ENCODE measurements at places on chromosomes 2 and 18.
A peak's percentile ranks its signal among the peaks of the same experiment; 100 is the strongest.

DNA sequence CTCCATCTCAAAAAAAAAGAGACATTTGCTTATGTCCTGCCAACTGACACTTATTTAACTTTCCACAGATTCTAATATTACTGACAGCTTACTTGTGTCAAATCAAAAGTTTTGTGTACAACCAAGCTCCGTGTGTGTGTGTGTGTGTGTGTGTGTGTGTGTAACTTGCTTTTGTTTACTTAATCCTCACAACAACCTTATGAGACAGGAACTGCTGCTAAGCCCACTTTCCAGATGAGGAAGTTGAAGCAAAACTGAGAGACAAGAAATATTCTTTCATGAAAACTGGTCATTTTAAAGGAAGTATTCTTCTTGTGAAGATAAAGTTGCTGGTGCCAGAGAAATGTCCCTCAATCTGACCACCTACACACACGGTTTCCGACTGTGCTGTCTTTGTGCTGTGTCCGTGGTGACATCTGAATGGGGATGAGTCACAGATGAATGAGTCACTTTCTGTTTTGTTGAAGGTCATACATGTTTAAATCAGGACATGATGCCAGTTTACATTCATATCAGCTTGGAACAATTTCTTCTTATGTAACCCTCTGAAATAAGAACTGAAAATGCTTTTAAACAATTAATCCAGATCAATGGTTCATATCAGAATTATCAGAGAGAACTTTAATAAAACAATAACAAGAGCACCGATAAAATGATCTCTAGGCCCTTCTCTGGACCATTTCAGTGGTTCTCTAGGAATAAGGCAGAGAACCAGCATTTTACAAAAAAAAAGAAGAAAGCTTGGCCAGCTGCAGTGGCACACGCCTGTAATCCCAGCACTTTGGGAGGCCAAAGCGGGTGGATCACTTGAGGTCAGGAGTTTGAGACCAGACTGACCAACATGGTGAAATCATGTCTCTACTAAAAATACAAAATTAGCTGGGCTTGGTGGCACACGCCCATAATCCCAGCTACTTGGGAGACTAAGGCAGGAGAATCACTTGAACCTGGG is 95.5 kb downstream of the THNSL2 start:
- ATAC-seq: peak; percentile 98

DNA sequence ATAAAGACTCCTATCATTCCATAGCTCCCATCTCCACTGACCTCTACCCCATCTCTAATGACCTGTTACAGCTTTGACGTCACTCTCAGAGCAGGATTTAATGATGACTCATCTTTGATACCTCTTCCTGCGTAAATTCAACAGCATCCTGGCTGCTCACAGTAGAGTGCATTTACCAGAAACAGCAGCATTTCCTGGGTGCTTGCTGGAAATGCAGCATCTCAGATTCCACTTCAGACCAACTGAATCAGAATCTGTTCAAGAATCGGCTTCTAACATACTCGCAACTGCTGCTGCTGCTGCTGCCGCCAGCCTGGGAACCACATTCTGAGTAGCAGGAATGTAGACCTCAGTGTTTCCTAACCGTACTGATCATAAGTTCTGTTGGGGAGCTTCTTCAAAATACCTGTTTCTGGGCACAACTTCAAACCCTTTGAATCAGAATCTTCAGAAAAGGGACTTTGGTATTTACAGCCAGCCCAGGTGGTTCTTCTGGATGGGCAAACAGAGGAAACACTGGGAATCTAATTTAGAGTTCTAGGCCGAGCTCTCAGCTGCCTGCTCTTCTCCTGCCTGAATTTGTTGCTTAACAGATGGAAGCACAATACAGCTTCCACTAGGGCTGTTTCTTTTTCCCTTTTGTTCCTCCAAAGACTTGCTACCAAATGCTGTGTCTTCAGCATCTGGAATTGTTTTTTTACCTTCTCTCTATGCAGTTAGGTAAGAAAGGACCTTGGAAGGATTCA is 241.4 kb downstream of the NCKAP5 start:
- no peak for ATAC-seq

DNA sequence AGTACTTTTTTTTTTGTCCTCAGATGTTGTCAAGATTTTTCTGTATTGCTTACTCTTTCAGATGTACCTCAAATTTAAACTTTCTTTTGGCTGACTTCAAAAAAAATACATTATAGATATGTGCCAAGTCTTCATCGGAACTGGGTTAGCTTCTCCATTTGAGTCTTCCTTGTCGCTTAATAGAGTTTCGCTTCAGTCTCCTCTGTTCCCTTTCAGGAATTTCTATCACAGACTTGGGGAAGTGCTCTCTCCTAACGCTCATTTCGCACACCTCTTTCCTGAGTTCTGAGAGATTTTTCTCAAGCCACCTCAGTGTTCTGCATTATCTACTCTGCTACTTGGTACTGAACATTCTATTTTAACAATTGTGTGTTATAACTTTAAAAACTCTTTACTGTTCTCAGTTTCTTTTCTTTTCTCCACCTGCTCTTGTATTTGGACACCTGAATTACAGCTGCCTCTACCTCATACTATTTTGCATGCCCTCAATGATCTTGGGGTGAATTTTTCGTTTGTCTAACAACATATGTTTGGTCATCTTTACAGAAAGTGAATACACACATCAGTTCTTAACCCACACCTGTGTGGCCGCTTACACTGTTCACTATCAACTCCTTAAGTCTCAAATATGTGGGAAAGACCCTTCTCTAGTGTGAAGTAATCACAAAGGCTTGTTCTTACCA is 16.5 kb downstream of the PTPN2 start:
- ATAC-seq: no peak

- ATAC-seq: peak; percentile 59
These were observed 50.2 kb downstream of the SPP2 start for GRCh38 chr2:234100686-234101085.

- ATAC-seq: no peak
These were observed 190.1 kb upstream of the SP5 start for GRCh38 chr2:170524828-170525565.

- ATAC-seq: no peak
These were observed 5.9 kb downstream of the SCYGR3 start for GRCh38 chr2:227608561-227609338.

DNA sequence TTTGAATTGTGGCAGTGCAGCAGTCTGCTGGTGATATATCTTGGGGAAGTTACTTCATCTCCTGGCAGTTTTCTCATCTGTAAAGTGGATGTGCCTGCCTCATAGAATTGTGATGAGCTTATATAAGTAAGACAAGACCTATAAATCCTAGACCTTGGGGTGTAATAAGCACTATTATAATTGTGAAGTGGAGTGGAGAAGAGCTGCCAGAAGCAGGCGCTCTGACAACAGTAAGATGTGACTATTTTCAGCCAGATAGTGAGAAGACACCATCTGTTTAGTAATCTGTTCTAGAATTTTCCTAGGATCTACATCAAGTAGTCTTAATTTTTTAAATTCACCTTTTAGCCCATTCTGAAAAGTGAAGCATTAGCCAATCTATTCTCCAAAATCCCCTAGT is 85.6 kb upstream of the TSPYL6 start:
- ATAC-seq: no peak

DNA sequence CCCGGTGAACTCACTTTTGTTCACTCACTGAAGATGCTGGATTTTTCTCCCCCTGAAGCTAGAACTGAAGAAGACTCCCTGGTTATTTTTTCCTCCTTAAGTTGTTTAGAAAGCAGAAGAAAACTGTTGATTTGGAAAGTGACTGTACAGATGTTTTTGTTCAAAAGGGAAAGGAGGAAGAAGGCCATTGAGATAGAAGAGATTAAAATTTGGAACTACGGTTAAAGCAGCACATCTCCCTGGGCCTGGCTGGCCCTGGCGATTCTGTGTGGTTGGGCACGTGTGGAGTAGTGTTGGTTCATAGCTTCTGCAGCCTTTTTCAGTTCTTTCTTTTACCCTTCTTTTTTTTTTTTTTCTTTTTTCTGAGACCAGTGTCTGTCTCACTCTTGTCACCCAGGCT is 109.2 kb downstream of the MAP4K4 start:
- ATAC-seq: no peak

DNA sequence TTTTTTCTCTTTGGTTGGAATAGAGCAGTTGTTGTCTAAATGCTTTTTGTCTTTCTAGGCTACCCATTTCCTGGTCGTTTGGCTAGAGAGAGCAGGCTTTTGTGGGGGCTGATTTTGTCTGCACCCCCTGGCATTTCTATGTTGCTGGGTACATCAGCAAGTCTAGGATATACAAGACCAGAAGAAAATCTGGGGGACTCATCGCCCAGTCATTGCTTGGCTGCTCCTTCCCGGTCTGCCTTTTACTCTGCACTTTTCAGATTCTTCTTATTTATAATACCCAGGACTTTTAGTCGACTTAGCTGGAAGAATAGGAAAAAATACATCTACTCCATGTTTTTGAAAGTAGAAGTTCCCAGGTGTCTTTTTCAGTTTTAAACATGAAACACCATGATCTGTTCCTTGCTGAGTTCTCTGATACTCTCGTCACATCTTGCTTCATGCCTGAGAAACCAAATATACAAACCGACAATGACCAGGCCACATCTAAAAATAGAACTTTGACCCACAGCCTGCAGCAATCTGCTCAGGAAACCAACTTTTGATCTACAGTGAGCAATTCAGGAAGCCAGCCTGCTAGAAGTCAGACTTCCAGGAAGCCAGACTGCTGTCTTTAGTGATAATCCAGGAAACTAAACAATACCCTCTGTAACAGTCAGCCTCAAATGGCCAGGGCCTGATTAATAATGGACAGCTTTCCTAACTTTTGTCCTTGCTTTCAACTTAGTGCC is 163.8 kb upstream of the MEX3C start:
- ATAC-seq: peak; percentile 26

DNA sequence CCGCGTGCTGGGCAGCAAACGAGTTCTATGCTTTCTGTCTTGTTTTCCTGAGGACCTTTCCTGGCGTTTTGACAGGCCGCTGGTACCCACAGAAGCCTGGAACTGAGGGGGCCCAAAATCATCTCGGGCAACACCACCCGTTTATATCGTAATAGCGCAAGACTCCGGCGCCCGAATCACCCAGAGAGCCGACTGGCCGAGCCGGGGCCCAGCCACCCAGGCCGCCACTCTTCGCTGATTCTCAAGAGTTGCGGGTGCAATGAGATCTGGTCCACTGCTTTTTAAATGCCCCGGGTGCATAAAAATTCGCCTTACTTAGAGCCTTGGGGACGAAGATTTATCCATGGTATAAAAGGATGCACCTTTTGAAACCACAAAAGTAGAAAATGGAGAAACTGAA is 6.2 kb upstream of the SPATA3 start:
- ATAC-seq: no peak

GRCh38 chr2:193231634-193232033 is 1036.9 kb upstream of the TMEFF2 start:
- no peak for ATAC-seq

DNA sequence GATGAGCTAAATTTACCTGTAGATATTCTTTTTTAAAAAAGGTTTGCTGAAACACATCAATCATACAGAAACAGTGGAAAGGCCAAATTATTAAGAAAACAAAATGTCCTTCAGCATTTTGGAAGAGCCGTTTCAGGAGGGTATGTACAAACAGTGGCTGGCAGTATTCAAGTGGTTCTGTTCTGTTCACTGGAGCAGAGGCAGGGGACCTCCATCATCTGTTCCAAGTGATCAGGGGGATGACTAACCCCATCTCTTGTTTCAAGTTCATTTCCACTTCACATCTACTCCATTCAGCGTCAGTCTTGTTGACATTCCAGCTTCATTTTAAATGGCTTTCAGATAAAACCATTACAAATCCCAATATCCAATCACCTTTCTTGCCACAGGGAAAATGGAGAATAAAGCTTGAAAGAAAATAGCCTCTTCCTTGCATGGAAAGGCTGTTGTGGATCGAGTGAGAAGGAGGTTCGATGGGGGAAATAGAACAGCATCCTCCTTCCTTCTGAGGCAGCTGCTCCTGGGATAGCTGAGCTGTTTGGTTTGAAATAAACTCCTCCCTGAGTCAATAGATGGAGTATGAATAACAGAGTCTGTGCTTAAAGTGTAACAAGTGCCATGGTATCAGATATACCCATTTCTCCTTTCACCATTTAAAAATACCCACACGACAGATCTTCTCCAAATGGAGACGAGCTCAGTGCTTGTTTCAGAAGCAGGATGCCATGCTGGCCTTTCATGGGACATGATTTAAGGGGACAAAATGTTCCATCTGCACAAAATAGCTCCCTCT is 63.7 kb upstream of the OTOF start:
- no peak for ATAC-seq

- no peak for ATAC-seq
These were observed 78.8 kb downstream of the ZNF804A start for GRCh38 chr2:184677171-184677570.

- ATAC-seq: no peak
These were observed 406.2 kb downstream of the NUP35 start for GRCh38 chr2:183530333-183530901.

DNA sequence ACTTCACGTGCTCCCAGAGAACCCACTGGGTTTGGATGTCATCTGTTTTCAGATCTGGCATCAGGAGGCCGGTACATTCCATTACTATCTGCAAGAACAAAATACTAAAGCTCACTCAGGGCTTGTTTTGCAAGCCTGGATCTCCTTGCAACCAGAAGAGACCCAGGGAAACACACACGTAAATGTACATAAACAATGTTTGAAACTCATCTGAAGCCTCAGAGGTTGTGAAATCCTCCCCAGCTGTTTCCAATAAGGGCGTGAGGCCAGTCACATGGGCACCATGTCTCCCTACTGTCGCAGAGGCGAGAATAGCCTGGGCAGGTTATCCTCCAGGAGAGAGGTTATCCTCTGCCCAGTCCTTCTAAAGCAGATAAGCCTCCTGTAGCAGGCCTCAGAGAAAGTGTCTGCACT is 186.9 kb downstream of the GFPT1 start:
- no peak for ATAC-seq

- no peak for ATAC-seq
These were observed 3.2 kb upstream of the GPR155 start for GRCh38 chr2:174490051-174490450.

DNA sequence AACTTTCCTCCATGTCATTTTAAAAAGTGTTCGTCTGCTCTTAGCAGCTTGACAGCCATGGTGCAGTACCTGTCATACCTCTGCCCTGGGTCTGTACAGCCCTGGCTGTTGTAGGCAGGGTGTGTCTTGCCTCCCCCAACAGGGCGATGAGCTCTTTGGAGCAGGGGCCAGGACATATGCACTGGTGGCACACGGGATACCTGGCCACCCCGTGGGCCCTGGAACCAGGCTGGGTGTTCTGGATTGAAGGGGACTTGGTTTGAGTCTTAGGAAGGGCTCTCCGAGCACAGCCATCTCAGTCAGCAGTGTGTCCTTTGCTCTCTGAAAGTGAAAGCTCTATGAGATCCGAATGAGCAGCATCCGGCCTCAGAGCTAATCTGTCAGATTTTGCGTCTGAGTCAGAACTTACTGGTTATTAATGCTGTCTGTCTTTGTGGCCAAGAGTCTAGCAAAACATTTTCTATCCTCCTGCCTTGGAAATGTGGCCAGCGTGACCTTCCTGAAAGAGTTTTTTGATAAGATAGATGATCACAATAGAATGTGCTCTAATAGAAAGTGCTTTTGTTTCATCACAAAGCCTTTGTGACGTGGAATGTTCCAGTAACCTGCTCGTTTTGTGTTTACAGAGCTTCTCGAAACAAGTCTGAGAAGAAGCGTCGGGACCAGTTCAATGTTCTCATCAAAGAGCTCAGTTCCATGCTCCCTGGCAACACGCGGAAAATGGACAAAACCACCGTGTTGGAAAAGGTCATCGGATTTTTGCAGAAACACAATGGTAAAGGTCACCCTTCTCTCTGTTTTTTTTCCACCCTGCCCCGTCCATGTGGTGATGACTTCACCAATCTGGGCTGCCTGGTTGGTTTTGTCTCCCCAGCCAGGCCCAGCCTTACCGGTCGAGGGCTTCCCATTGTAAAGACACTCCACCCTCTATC is 77.3 kb upstream of the RPL31 start:
- peak; percentile 96 for ATAC-seq

Measured in activated T-helper 17 cell treated with anti-CD3 and anti-CD28 coated beads, Interleukin-2, amount 50 U/mL, for 72 hours (primary cell).